ENCODE measurements at places on chromosomes 5 and 9.

GRCh38 chr5:14173377-14174229, 30.5 kb downstream of the TRIO start:
- no peak for DNase-seq

DNA sequence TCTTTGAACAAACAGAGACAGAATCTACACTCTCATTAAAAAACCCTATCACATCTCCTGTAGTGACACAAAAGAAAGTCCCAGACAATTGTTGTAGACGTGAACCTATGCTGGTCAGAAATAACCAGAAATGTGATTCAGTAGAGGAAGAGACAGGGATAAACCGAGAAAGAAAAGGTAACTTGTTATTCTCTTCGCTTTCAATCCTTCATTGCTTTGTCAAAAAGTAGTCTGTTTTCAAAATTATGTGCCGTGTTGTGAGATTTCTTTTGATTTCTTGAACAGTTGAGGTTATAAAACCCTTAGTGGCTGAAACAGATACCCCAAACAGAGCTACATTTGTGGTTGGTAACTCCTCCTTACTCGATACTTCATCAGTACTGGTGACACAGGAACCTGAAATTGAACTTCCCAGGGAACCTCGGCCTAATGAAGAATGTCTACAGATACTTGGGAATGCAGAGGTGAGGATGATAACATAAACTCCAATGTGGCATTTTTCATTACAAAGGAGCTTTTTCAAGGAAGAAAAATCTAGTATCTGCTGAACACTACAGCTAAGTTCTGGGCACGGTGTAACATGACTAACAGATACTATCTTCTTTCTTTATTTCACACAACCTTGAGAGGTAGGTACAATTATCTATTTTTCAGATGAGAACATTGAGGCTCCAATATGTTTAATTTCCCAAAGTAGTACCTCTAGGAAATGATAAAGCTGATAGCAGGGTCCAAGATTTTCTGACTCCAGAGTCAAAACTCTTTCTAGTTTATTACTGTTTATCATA, 14.3 kb downstream of the HMGCR start:
- no peak for DNase-seq

- no peak for DNase-seq
Measured at GRCh38 chr5:124812771-124813358, 66.4 kb upstream of the ZNF608 start.

DNA sequence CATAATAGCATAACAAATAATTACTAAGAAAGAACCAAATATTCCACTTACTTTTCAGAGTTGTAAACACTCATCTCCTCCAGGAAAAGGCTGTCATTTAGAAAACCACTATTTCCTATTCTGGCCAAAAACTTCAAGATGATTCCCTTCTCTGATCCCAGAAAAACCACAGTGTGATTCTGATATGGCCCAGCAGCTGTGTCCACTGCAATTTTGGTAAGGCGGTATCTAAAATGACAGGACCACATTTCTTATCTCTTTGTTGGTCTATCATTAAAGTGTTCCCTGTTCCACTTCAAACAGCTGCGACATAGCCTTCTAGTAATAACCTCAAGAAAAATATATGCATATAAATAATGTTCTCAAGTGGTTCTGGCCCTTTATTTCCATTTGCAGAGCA, 96.1 kb downstream of the SEMA6A start:
- no peak for DNase-seq

DNA sequence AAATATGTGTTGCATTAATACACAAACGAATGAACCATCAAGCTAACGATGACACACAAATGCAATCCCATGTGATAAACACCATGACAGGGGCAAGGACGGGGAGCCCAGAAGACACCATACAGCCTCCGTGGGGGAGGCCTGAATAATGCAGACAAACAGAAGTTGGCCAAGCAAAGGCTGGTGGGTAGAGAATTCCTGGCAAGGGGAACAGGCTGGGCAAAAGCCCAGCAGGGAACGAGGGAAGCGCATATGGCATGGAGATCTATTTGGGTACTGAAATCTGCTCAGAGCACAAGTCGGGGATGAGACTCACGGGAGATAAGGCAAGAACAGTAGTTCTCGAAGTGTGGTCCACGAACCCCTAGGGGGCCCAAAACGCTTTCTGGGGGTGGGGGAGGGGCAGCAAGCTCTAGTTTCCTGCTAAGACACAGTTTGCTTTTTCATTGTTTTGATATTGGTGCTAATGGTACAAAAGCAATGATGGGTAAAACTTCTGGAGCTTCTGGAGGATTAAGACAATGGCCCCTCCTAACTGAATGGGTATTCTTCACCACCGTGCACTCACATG, 42.9 kb upstream of the FBXW11 start:
- no peak for DNase-seq

DNA sequence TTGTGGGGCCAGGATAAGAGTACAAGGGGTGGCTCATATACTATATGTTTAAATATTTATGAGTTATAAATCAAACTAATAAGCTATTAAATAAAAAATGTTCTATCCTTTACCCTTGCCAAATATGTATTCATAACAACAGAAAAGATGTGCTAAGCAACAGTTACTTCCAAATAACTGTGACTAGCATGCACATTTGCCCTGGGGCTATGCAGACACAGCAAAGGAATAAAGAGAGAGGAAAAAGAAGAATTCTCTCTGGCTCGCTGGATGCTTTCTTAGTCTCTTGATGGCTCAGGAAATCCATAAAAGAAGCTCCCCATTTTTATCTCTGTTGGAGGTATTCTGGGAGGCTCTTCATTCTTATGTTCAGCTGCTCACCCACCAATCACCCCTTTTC, 182.4 kb upstream of the ATP10B start:
- DNase-seq: no peak

DNA sequence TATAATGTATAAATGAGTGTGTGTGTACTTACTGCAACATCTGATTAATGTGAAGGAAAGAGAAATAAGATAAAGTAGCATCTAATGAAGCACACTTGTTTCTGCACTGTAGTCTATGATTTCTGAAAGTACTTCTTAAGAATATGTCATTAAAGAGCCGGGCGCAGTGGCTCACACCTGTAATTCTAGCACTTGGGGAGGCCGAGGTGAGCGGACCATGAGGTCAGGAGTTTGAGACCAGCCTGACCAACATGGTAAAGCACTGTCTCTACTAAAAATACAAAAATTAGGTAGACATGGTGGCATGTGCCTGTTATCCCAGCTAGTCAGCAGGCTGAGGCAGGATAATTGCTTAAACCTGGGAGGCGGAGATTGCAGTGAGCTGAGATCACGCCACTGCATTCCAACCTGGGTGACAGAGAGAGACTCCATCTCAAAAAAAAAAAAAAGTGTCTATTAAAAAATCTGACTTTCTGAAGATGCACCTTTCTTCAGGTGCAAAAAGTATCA, 556.9 kb downstream of the PTPRD start:
- DNase-seq: no peak

DNA sequence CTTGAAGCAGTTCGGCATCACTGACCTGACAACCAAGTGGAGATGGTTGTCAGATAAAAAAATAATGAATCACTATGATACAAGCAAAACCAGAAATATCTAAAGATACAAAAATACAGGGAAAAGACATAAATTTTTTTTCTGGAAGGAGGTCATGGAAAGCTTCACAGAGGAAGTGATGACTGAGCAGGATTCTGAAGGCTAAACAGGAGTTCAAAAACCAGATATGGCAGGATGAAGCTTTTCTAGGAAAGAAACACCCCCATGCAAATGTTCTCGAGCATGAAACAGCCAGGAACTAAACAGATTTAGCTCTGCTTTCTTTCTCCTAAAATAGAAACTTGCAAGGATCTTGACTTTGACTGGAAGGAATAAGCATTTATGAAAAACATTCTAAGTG, 60.7 kb upstream of the IFNE start:
- DNase-seq: no peak

- peak; percentile 72 for DNase-seq
Measured at GRCh38 chr9:89522261-89522958, 24.5 kb upstream of the SEMA4D start.

- DNase-seq: no peak
Measured at GRCh38 chr5:180633283-180634177, 15.9 kb downstream of the FLT4 start.

DNA sequence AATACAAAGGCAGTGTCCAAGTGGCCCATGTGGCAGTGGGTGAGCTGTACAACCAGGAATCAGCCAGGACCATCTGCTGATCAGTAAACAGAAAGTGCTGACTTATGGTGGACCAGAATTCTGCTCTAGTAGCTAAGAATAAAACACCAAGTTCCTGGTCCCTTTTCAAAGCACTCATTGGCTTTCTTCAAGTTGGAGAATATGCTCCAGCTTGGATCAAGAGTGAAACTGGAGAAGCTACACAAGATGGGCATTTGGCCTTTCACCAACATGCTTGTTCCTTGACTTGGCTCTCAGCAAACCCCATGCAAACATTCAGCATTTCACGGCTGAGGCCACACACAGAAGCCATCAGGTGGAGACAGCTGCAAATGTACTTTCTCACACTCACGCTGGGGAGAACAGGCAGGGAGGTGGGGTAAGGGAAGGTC, 32.1 kb downstream of the MARCHF3 start:
- DNase-seq: no peak

GRCh38 chr5:60945813-60946187, 795 bp downstream of the NDUFAF2 start:
- no peak for DNase-seq

DNA sequence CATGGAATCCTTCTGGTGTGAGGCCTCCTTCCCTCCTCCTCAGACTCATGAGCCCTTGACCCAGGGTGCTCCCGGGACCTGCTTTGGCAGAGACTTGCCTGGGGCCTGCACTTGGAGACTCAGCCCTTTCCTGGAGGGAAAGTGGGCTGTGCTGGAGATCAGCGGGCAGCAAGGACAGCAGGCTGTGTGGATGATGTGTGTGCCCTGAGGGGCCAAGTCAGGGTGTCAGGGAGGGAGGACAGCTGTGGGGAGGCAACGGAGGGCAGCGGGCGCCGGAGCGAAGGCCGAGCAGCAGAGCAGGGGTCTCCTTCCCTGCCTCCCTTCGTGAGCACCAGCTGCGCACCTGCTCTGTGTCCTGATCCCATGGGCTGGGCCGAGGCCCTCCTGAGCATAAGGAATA, 6.1 kb upstream of the CSF2 start:
- no peak for DNase-seq

DNA sequence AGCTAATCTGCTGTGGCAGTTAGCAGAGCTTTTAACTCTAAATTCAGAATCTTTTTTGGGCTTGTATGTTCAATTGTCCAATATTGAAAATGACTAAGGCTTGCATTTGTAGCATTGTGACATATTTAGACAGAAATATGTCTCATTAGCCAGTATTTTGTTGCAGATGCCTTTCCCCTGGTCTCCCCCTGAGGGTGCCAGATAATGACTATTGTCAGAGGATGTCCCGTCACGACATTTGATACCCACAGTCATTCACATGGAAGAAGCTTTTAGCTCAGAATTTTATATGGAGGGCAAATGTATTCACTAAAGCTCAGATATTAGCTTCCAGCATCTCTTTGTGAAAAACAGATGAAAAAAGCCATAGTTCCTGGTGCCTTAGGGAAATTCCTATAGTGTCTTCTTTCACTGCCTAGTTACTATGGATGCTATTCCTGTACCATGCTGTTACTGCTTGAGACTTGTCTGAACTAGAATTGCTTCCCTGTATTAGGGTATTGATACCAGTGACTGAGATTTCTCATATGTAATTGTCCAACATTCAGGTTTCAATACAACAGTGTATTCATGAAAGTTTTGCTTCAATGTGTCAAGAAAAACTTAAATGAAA, 96.2 kb downstream of the CCDC192 start:
- DNase-seq: no peak

- DNase-seq: no peak
Measured at GRCh38 chr5:159441441-159441840, 111.2 kb upstream of the IL12B start.
